Ascending aorta (tissue), 2 donors: ENCODE measurements at places on chromosomes 3 and 15. TPM values are rescaled to one million over a fixed set of nuclear protein-coding genes. Genes with fewer than 3 reads are reported as not detected.

The SERPINI2 gene
- not detected for total RNA-seq

The LRRC34 gene
- total RNA-seq = 3.5 TPM

The DGKG gene
- 11.1 TPM for total RNA-seq

The HDGFL3 gene
- total RNA-seq = 20.8 TPM

The CPNE9 gene
- total RNA-seq = not detected

The SPSB4 gene
- not detected for total RNA-seq

The VGLL3 gene
- total RNA-seq = 138 TPM

The RHOV gene
- total RNA-seq = not detected

The SPRED1 gene
- 9.4 TPM for total RNA-seq

The EID1 gene
- 247 TPM for total RNA-seq

The RPUSD3 gene
- 30.7 TPM for total RNA-seq

The SLC12A1 gene
- total RNA-seq = not detected

The ETFA gene
- total RNA-seq = 31.7 TPM

The PPP1R14D gene
- not detected for total RNA-seq

The PODXL2 gene
- total RNA-seq = 1.6 TPM

The SNTN gene
- total RNA-seq = not detected
